ENCODE measurements at places on chromosomes 1 and 21.

DNA sequence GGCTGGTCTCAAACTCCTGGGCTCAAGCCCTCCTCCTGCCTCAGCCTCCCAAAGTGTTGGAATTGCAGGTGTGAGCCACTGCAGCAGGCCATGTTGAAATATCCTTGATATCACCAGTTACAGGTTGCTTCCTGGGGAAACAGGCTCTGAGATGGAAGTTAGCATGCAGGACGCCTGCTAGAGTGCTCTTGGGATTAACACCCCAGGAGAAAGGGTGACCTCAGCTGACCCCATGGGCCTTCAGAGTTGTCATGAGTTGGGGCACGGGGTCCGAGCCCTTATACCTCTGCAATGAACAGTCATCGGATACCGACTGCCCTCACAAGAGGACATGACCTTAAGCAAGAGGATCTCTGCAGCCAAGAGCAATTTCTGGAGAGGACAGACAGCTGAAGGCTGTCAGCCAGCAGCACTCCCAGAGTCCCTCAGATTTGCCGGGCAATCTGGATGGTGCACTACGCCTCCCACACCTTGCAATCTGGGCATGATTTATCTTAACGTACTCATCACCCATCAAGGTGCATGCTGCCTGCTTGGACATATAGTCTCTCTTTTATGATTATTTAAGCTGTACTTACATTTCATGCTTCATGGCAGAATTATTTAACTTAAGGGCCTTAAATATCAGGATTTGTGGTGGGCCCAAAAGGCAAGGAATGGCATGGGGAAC, 134.6 kb downstream of the ADSS2 start:
- no peak for DNase-seq

DNA sequence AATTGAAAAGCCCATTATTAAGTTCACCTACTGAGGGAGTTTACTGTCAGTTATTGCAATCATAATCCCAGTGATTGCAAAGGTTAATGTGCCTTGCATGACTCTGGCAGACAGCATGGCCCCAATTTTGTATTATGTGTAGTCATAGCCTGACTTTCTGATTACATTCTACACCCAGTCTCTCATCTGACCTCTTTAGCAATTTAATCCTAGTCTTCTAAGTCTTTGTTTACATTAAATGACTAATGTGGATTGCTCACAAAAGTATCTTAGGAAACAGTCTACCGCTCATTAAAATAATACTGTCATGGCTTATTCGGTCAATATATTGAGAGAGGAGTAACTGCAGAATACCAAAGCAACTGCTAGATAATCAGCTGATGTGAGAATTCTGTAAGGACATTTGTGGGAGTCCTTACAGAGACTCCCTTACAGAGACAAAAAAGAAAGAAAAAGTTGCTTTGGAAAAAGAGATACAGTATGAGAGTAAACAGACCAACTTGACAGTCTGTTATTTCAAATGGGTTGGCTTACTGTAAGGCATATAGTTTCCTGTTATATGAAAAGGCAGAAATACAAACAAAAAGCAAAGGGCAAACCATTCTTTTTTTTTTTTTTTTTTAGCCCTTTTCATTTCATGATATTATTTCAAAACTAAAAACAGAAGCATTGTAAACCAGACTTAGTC, 42.8 kb downstream of the SMG7 start:
- DNase-seq: no peak

- no peak for DNase-seq
Measured at GRCh38 chr1:180934563-180934962, 21.9 kb downstream of the KIAA1614 start.

GRCh38 chr1:41370225-41370624, 9.0 kb downstream of the FOXO6 start:
- no peak for DNase-seq

DNA sequence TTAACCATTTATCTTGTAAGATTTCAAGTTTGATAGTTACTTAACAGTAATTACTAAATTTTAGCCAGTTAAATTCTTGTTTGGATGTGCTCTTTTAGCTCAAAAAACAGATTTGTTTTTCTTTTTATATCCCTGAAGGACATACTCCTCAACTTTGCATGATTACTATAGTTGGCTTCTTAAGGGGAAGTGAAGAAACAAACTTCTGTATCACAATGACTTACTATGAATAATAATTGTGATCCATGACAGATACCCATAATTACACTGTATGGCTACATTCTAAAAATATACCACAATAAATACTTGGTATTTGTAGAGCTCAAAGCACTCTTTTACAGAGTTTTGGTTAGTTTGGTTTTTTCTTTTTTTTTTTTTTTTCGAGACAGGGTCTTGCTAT, 55.8 kb downstream of the IARS2 start:
- no peak for DNase-seq

DNA sequence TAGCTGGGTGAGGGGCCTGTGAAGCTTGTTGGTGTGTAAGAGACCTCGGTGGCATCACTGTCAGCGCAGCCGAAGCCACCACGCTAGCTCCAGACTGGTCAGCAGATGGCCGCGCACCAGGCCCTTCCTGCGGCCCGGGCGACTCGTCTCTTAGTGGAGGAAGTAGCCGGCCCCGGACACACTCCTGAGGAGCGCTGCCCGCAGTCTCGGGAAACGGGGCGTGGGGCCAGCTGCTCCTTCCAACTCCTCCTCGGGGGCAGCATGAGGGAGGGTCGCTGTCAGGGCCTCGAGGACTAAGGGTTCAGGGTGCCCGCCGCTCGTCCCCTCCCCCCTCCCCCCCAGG, 20.4 kb downstream of the H3-3A start:
- no peak for DNase-seq

DNA sequence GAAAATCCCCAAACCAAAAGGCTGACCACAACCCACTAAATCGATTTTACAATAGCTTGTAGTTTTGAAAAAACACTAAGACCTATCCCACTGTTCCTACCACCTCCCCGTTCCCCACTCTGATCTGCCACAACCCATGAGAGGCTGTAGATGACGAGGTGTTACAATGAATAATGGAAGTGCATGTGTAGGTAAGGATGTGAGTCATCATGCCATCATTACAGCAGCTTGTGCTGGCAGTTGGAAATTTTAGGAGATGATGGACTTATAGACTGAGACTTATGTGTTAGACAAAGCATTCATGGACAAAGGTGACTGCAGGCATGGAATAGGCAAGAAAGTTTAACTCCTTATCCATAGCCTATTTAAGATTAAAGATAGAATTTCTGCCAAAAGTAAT, 184.7 kb upstream of the CACYBP start:
- DNase-seq: no peak

- no peak for DNase-seq
Measured at GRCh38 chr1:44860331-44860730, 17.3 kb upstream of the PTCH2 start.

DNA sequence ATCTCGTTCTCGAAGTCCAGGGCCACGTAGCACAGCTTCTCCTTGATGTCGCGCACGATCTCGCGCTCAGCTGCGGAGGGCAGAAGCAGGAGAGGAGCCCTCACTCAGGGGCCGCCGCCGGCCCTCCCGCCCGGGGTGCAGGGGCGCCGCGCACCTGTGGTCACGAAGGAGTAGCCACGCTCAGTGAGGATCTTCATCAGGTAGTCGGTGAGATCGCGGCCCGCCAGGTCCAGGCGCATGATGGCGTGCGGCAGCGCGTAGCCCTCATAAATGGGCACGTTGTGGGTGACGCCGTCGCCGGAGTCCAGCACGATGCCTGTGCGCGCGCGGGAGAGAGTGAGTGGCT, 1.8 kb downstream of the ACTA1 start:
- no peak for DNase-seq

GRCh38 chr21:33109574-33110339, 39.8 kb downstream of the OLIG1 start:
- no peak for DNase-seq

DNA sequence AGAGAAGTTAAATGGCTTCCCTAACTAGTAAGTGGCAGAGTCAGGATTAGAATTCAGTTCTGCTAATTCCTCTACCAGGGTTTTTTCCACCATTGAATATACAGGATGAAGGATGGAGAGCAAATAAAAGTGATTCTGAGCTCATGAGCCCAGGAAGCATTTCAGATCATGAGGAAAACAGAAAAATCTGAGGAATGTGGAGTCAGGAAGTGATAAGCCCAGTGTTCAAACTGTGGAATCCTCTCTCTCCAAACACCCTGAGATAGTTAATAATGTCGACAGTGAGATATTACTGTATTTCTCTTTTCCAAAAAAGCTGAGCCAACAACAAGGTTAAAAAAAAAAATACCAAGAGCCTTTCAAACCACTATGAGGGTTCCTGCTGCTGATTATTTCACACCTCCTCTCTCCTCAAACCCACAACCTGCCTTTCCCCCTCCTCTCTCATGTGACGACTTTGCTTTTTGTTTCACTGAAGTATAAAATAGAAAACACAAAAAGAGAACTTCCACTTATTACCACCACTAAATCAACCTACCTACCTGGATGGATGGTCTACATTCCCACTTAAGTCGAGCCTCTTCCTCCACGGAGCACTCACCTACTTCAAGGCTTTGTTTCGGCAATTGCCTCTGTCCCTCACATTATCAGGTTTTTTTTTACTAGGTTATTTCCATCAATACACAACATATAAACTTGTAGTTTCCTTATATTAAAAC, 8.9 kb downstream of the SLAMF1 start:
- no peak for DNase-seq

GRCh38 chr1:147736883-147737282, 23.5 kb downstream of the GJA5 start:
- DNase-seq: no peak

Data from NCI-H1048 (cell line).